ENCODE measurements at places on chromosomes 2 and 18. TPM values are rescaled to one million over a fixed set of nuclear protein-coding genes. Genes with fewer than 3 reads are reported as not detected.

GRCh38 chr18:39962546-39962945 lies 1992.5 kb upstream of the PIK3C3 start:
- H3K4me3 ChIP-seq, result no peak overlapping the region
- no peaks in the 10 kb centered on the region for H3K27me3 ChIP-seq
- no peaks in the 10 kb centered on the region for H3K36me3 ChIP-seq

DNA sequence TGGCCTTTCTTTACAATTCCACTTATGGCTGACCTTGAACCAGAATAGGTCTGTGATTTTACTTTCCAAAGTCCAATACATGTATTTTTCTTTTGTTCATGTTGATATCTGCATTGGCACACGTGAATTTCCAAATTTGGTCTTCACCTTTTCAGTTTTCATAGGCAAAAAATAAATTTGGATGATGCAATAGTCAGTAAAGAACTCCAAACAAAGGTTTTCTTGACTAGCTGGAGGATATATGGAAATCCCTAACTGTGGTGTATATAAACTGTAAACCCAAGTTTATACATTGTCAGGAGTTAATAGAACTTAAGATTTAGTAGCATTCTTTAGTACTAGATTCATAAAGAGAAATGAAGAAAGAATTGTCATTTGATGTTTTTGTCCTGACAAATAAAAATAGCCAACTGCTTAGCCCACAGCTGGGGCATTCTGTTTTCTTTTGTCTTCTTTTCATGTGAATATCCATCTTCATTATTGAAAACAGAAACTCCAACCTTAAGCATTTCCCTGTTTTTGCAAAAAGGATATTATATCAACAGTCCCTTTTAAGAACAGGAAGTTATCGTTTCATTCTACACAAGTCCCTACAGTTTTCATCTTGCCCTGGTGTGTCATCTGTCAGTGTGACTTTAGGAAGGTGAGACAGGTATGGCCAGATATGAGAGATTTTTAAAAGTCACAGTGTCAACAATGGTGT lies 132.9 kb downstream of the BCL2 start:
- H3K36me3 ChIP-seq, result no peaks in the 10 kb centered on the region
- H3K27ac ChIP-seq, result no peak overlapping the region
- no peaks in the 10 kb centered on the region for H3K27me3 ChIP-seq
- no peak for DNase-seq
- H3K4me3 ChIP-seq, result no peak overlapping the region

GRCh38 chr2:9655441-9656269 lies 24.9 kb upstream of the YWHAQ start:
- DNase-seq, result no peak
- H3K36me3 ChIP-seq, result no peaks in the 10 kb centered on the region
- H3K4me1 ChIP-seq, result peaks cover 3% of the 10 kb centered on the region
- H3K4me3 ChIP-seq, result no peak overlapping the region

LYG2 gene
- not detected for total RNA-seq

Measured in muscle of leg (tissue), 16 donors.